ENCODE measurements at places on chromosomes 6 and 20.

DNA sequence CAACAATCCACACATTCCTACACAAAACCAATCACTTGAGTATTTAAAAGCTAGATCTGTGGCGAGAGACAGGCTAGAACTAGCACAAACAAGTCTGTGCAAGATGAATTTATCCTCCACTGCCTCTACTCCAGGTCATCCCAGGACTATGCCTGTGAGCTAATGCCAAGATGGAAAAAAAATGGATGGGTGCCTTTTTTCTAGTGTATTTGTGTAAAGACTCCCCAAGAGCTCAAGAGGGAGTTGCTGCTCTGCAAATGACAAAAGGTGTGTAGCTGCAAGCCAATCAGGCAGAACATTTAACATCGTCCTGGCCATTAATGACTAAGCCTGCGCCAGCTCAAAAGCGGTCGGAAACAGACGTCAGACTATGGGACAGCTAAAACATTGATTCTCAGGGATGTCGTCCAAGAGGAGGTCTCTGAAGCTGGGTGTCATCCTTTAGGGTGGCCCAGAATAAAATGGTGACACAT lies 21.9 kb downstream of the ATXN1 start:
- no peak for DNase-seq

DNA sequence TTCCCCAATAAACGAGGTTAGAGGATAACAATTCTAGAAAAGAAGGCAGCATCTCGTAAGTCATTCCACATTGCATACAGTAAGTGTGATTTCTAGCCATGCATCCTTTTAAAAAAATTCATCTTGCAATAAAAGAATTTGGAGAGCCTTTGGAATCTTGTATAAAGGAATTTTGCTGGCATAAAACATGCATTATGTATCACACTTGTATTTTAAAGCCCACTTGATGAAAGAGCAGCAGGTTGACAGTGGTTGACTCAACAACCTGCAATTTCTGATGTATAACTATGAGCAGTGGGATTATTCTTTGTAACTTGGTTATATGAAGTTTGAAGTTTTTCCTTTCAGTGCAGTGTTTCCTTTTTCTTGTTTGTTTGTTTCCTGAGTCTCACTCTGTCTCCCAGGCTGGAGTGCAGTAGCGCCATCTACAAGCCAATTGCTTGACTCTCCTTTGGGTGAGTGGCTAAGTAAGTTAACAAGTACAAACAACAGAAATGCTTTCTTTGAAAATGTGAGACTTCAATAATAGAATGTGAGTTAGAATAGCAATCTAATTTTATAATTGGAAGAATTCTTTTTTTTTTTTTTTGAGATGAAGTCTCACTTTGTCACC lies 39.9 kb downstream of the JARID2 start:
- no peak for DNase-seq

- DNase-seq: peak; percentile 52
These were observed 5.4 kb upstream of the MAPK13 start for GRCh38 chr6:36124881-36125280.

DNA sequence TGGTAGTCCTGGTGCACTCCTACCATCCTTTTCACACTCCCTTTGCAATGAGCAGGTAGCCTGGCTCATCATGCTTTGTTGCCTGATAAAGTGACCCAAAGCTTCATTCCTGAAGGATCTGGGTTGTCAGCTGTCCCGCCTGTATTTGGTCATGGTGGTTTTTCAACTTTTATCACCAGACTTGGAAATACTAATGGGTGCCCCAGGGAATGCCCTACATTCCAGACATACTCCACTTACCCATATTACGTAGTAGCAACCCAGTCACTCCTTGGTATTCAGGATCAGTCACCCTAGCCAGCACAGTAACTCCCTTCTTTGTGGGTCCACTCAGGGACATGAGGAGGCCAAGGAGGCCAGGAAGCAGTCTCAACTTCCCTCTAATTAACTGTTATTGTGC lies 199.2 kb downstream of the MAFB start:
- no peak for DNase-seq

DNA sequence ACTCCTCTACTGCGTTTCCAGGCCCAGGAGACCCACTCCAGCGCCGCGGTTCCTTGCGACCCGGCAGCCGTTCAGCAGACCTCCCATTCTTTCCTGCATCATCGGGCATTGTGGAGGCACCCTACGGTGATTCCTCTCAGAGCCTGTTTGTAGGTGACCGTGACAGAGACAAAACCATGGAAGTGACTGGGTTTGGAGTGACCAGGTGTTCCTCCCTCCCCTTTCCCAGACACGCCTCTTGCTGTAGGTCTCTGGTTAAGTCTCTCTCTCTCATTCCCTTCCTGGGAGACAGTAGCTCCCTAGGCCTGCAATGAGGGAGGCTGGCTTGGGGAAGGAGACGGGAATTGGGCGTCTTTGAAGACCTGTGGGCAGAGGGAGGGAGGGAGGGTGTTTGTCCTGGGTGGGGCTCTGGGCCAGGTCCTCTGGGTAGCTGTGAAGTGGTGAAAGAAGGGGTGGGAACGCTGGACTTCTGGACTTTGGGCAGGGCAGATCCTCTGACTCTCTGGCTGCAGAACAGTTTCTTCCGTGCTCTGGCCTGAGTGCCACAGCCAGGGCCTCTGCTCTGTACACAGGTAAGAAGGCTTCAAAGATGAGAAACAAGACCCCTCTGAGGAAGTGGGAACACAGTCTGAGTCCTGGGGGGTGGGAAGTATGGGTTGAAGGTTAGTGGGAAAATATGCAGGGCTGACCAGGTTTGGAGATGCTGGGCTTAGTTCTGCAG lies 763 bp downstream of the KLC4 start:
- peak; percentile 31 for DNase-seq

- DNase-seq: no peak
These were observed 5.8 kb downstream of the FLRT3 start for GRCh38 chr20:14331646-14332045.

DNA sequence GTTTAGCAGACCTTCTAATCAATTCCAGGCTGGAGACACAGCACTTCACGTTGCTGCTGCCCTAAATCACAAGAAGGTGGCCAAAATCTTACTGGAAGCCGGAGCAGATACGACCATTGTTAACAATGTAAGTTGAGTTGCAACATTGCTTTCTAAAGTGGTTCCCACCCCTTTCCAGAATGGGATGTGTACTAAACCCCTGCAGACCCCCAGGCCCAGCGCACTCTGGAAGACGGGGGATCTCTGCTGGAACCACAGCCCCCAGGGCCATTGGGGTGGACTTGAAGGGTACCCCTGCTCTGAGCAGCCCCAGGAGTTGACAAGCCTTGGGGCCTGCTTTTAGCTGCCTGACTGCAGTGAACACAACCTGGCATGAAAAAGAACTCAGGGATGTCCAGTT lies 22.0 kb downstream of the LYRM2 start:
- DNase-seq: no peak

DNA sequence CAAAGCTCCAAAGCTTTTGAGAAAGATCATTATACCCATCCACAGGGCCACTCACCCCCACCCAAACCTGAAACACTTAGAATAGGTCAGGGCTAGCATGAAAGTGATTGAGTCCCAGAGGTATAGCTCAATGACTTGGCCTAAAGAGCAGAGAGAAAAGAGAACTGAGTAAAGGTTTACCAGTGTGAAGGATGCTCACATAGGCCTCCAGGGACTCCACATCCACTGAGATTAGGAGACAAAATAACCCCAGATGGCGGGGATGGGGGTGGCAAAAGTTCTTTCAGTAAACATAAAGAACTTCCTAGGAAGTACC lies 12.2 kb downstream of the SAYSD1 start:
- no peak for DNase-seq

DNA sequence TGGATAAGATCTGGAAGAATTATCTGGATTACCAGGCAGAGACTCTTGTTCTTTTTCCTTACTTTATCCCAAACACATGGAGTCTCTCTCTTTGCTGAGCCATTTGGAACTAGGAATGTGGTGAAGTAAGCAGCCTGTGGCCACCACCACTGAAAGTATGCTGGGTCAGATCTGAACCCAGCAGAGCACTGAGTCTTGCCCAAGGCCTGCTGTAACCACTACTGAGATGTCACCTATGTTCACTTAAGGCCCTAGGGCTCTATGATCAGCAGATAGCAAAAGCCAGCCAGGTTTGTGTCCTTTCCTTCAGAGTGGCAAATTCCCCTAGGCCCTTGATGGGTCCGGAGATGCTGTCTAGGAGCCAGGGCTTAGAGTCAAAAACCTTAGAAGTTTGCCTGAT lies 103.3 kb upstream of the PLN start:
- DNase-seq: no peak

DNA sequence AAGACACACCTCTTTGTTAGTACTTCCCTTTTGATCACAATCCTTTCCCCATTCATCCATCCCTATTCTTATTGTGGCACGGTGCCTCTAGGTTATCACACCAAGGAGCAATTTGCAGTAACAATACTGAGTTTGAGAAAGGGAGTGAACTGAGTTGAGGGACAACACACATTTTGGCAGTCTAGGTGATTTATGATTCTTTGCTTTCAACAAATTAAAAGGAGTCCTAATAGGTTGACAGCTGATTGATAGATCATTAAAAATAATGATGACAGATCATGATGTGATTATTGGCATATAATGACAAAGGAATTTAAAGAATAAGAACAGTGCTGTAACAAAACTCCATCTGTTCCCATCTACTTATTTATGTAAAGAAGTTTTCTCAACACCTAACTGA lies 36.7 kb downstream of the IMPG1 start:
- no peak for DNase-seq

- no peak for DNase-seq
These were observed 556 bp downstream of the PANK2 start for GRCh38 chr20:3889489-3890397.

DNA sequence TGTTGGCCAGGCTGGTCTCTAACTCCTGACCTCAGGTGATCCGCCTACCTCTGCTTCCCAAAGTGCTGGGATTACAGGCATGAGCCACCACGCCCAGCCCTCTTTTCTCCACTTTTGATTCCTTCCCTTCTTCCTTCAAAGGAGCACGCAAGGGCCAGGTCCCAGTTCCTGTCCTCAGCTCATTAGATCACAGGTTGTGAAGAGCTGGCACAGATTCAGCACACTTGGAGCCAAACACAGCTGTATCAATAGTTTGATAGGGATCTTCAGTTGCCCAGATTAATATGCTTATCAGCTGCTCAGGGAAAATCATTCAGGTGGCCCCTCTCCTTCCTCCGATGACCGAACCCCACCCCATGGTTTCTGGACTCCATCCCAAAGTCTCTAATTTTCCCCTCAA lies 14.4 kb upstream of the SLC22A23 start:
- no peak for DNase-seq

GRCh38 chr6:166502453-166502852 lies 84.0 kb downstream of the RAMACL start:
- no peak for DNase-seq

GRCh38 chr6:160121981-160122380 lies 366 bp downstream of the SLC22A1 start:
- DNase-seq: no peak
